ENCODE measurements at places on chromosomes 1 and 21.

- no peak for DNase-seq
Observed at GRCh38 chr1:211752317-211752716, 76.9 kb upstream of the NEK2 start.

- DNase-seq, result no peak
Observed at GRCh38 chr1:18232052-18232451, 124.5 kb downstream of the IGSF21 start.

DNA sequence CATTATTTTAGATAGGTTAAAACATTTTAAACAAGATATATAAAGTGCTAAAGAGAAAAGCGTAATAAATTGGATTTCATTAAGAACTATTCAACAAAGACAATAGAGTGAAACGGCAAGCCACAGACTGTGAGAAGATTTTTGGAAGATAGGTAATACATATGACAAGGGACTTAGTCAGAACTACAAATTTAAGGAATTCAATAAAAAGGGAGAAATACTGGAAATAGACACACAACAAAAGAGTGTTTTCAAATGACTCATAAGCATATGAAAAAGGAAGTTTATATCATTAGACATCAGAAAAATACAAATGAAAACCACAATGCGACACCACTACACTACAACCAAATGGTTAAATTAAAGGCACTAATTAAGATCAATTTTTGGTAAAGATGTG lies 90.5 kb downstream of the GDAP2 start:
- peak; percentile 48 for DNase-seq

DNA sequence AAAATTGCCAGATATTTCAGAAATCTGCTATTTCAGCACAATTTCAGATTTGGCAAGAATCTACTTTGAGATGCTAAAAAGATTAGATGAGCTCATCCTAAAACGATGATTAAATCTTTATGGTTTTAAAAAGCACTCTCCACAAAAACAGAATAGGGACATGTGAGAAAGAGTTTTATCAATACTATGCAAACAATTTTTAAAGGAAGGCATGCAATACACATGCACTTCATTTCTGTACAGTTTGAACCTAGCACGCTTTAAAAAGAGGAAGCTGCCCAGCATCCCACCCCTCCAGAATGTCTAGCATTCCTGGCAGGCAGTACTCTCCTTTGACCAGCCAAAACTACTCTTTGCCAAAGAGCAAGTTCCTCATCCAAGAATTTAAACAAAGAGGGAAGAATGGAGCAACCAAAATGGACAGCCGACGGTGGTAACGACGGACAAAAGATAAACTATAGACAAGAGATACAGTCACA lies 1.3 kb downstream of the ARHGAP29 start:
- DNase-seq, result no peak

GRCh38 chr1:59230622-59231021 lies 66.3 kb upstream of the FGGY start:
- no peak for DNase-seq

GRCh38 chr1:210857705-210858104 lies 276.2 kb downstream of the KCNH1 start:
- DNase-seq, result no peak

- DNase-seq, result no peak
Observed at GRCh38 chr1:60952612-60953111, 129.7 kb upstream of the NFIA start.

- peak; percentile 71 for DNase-seq
Observed at GRCh38 chr1:40612345-40612831, 53.1 kb downstream of the RIMS3 start.

DNA sequence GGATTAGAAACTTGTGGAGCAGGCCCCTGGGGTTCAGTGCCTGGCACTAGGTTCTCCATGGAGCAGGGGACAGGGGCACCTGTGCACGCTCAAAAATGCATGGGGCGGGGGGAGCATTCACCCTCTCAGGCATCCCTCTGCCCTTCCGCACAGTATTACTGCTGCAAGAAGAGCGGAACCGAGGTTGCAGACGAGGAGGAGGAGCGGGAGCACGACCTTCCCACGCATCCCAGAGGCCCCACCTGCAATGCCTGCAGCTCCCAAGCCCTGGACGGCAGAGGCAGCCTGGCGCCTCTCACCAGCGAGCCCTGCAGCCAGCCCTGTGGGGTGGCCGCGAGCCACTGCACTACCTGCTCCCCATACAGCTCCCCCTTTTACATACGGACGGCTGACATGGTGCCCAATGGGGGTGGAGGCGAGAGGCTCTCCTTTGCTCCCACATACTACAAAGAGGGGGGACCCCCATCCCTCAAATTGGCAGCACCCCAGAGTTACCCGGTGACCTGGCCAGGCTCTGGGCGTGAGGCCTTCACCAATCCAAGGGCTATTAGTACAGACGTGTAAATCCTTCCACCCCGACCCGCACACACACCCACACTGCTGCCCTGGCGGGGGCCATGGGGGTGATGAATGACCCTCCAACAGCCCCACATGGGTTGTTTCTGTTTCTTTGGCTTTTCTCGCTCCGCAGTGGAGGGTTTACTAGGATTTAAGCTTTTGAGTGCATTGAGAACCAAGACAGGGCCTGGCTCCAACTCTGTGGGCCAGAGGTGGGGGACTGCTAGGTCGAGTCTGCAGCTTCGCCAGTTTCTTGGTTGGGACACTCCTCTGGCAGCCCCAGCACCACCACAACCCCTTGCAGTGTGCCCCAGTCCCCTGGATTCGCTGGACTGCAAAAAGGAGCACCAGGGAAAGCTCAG lies 63.7 kb downstream of the TOR1AIP2 start:
- no peak for DNase-seq

DNA sequence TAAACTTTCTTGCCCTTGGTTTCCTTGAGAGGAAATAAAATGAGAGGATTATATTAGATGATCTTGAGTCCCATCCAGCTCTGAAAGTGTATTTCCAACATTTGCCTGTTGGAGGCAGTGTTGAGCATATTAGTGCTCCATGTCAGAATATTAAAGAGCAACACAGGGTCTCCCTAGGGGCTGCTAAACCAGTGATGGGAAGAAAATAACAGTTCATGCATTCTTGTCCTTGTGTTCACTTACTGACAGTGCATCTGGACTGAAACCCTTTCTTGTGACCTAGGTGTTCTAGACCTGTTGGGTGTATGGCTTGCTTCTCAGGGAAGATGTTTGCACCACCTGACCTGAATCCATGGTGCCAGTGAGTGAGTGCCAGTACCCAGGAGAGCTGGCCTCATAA lies 124.7 kb upstream of the KIAA0040 start:
- DNase-seq, result no peak
